ENCODE measurements at places on chromosomes 11 and 22.

GRCh38 chr22:19448076-19448607 is 631 bp upstream of the C22orf39 start:
- peak; percentile 48 for DNase-seq

- DNase-seq: no peak
Observed at GRCh38 chr11:71302534-71302909, 50.1 kb upstream of the SHANK2 start.

DNA sequence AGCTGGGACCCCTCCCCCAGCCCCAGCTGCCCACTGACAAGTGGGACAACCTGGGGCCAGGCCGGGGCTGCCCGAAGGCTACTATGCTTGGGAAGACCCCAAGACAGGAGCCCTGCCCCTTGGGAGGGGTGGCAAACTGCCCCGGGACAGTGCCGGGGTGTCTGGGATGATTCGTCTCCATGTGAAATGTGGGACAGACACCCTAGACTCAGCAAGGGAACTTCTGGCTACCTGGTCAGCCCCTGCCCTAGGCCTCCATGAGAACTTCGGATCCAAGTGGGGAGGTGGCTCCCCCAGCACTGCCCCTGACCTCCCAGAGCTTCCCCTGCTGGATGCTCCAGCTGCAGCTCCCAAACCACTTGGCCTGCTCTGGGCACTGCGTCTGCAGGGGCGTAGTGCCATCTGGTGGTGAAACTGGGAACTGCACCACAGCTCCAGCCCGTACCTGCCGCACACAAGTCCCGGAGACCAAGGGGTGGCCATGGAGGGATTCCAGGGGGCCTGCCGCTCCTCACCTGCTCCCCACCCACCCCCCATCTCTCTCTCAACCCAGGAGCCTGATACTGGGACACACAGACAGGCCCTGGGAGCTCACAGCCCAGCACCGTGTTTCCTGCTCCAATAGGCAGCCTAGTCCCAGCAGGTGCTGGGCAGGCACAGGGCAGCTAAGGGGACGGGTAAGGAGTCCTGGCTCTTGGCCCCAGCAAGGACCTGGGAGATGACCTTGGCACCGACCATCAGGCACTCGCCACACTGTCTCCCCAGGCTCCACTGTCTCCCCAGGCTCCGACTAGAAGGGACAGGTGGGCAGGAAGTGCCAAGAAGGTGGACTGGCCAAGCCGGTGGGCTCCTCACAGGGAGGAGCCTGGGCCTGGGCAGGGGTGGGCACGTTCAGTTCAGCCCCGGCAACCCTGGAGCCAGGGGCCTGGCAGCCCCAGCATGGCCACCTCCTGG is 194.1 kb downstream of the IGLL1 start:
- DNase-seq: peak; percentile 88

GRCh38 chr11:36273110-36273509 is 16.1 kb downstream of the COMMD9 start:
- DNase-seq: no peak

DNA sequence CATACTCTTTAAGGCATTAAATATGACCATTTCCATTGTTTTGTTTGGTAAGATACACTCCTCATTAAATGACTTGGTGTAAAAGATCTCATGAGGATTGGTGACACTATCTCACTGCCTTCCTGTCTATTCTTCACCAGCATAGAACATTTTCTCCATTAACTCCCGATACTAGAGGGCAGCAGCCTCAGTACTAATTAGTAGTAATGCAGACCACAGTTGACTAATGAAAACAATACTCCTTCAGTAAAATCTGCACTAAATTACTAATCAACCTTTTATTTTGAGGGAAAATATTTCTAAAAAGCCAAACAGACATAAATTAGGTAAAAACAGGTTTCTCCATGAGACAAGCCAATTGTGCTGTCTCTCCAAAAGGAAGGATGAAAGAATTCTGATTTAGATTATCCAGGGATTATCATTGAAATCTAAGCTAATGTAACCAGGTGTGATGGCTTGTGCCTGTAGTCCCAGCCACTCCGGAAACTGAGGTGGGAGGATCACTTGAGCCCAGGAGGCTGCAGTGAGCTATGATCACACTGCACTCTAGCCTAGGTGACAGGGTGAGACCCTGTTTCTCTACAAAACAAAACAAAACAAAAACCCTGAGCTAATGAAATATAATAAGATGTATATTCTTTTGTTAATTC is 9.4 kb downstream of the PGM2L1 start:
- DNase-seq: peak; percentile 68

DNA sequence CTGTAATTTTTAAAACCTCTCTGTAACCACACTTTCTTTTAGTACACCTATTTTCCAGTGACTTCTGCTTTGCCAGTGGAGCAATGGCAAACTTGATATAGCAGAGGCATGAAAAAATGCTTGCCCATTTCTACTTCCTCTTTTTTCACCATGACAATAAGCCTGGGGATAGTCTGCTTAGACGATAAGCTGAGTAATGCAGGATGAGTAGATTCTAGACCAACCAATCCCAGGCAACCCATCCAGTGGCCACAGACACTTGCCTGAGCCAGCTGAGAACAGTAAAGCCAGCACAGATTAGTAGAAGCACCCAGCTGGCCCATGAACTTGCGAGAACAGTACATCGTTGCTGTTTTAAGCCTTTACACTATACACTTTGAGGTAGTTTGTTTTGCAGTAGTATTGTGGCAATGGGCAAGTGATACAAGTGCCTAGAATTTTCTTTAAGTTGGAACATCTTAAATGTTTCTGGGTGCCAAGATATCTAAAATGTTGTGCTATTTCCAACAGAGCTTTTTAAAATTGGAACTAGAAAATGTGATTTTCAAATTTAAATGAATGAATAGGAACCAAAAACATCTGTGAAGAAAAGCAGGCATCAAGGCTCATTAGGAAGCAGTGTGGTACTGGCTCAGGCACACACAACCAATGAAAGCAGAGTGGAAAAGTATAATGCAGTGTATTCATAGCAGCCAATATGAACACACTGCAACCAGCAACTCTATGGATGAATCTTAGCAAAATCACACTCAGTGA is 37.7 kb downstream of the DDI1 start:
- no peak for DNase-seq

- no peak for DNase-seq
Observed at GRCh38 chr11:66904055-66904454, 47.2 kb downstream of the LRFN4 start.

DNA sequence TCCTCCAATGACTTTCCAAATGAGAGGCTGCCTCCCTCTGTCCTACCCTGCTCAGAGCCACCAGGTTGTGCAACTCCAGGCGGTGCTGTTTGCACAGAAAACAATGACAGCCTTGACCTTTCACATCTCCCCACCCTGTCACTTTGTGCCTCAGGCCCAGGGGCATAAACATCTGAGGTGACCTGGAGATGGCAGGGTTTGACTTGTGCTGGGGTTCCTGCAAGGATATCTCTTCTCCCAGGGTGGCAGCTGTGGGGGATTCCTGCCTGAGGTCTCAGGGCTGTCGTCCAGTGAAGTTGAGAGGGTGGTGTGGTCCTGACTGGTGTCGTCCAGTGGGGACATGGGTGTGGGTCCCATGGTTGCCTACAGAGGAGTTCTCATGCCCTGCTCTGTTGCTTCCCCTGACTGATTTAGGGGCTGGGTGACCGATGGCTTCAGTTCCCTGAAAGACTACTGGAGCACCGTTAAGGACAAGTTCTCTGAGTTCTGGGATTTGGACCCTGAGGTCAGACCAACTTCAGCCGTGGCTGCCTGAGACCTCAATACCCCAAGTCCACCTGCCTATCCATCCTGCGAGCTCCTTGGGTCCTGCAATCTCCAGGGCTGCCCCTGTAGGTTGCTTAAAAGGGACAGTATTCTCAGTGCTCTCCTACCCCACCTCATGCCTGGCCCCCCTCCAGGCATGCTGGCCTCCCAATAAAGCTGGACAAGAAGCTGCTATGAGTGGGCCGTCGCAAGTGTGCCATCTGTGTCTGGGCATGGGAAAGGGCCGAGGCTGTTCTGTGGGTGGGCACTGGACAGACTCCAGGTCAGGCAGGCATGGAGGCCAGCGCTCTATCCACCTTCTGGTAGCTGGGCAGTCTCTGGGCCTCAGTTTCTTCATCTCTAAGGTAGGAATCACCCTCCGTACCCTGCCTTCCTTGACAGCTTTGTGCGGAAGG is 2.9 kb downstream of the APOC3 start:
- DNase-seq: no peak

- DNase-seq: no peak
Observed at GRCh38 chr11:34630544-34630943, 9.7 kb downstream of the EHF start.

DNA sequence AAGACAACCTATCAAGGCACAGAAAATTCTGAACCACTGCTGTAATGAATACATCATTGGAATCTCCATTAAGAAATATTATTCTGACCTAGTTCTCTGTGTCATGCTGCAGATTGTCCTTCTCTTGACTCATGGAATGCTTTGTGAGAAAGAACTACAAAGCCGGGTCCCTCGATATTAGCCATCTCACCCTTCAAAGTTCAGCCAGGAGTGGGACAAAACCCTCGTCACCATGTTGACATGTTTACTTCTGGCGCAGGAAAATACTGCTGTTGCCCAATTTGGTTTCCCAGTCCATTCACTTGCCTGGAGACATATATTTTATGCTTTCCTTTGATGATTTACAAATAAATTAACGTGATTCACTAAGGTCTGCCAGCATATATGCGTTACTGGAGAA is 10.9 kb upstream of the WT1 start:
- DNase-seq: no peak

GRCh38 chr11:130023204-130023603 is 20.6 kb upstream of the PRDM10 start:
- no peak for DNase-seq

GRCh38 chr11:59918987-59919589 is 19.1 kb upstream of the OOSP1 start:
- peak; percentile 33 for DNase-seq

DNA sequence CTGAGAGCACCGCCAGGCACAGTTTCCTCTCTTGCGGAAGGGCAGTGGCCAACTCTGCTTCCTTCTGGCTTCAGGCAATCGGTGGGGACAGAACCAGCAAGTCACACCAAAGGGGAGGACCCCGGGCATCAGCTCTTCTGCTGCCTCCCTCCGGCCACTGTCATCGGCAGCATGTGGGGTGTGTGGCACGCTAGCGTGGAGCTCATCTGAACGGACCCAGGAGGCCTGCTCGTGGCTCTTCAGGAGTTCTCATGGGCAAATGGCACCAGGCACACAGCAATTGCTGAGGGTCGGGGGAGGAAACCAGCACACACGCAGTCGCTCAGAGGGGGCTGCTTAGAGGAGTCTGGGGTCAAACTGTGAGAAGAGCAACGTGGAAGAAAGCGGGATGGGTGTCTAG is 26.9 kb downstream of the B3GAT1 start:
- no peak for DNase-seq

DNA sequence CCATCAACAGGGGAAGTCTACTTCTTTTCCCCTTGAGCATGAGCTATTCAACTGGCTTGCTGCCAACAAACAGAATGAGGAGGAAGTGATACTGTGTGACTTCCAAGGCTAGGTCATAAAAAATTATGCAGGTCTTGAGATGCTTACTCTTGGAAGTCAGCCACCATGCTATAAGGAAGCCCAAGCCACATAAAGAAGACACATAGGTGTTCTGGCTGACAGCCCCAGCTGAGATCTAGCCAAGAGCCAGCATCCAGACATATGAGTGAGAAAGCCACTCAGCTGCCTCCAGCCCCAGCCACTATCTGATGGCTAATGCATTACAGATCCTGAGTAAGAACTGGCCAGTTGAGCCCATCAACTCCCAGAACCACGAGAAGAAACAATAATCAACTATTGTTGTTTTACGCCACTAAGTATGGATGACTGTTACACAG is 31.0 kb upstream of the PPP2R1B start:
- DNase-seq: no peak

Data from activated CD4-positive, alpha-beta memory T cell treated with anti-CD3 and anti-CD28 coated beads for 36 hours (primary cell).